DND-41 (cell line): ENCODE measurements at places on chromosomes 7 and 10.

DNA sequence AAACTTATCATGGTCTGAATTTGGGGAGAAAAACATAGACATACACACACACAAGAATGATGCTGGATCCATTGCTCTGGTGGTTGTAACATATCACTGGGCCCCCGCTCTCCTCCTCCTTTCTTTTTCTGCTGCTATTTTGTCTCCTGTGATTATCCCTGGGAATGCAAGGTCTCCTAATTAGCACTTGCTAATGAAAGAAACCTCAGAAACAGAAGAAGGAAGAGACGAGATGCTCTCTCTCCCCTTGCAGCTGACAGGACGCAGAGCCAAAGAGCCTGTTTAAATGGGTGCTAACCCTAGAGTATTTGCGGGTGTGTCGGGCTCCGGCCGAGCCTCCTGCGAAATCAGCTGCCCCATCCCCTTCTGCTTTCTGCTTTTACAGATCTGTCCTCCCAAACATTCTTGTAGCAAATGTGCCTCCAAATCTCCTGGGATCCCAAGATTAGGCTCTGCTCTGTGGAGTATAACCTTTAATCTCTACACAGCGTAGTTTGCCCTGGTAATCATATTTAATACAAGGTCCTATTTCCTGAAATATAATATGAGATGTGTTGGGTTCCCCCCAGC, 81.5 kb downstream of the FRMPD2 start:
- no peak for DNase-seq

GRCh38 chr7:7738177-7738576, 19.8 kb upstream of the RPA3 start:
- DNase-seq = no peak

GRCh38 chr10:61994405-61995219, 93.1 kb downstream of the ARID5B start:
- DNase-seq = no peak

DNA sequence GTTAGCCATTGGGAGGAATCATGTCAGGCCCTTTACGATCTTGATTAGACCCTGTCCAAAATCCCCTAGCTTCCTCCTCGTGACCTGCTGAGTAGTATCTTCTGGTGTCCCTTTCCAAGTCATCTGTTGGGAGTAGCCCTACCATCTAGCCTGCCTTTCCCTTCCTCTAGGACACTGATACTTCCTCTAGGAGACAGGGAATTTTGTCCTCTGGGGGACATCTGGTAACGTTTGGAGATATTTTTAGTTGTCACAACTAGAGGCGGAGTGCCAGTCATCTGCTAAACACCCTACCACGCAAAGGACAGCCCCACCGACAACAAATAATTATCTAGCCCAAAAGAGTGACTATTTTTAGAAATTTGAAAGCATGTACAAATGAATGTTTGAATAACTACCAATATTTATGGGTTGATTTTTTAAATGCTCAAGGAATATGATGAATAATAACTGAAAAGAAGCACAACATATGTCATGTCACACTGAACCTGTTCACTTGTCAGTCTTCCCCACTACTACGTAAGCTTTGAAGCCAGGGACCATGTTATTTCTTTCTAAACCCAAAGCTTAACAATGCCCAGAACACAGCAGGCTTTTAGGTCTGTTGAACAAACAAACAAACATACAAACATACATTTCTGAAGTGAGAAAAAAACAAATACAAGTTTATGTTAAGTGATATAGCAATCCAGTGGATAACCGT, 105.9 kb downstream of the ARHGAP12 start:
- DNase-seq = no peak

DNA sequence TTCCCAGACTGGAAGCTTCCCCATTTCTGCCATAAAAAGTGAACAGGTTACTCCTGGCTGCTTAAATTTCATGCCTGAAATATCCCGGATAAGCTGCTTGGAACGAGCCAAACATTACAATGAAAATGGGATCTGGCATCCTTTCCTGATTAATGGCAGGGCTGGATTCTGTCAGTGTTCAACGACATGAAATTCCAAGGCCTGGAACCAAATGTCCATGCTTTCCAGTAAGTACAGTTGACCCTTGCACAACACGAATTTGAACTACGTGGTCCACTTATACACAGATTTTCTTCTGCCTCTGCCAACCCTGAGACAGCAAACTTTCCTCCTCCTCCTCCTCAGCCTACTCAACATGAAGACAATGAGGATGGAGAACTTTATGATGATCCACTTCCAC, 65.4 kb downstream of the SGMS1 start:
- no peak for DNase-seq

DNA sequence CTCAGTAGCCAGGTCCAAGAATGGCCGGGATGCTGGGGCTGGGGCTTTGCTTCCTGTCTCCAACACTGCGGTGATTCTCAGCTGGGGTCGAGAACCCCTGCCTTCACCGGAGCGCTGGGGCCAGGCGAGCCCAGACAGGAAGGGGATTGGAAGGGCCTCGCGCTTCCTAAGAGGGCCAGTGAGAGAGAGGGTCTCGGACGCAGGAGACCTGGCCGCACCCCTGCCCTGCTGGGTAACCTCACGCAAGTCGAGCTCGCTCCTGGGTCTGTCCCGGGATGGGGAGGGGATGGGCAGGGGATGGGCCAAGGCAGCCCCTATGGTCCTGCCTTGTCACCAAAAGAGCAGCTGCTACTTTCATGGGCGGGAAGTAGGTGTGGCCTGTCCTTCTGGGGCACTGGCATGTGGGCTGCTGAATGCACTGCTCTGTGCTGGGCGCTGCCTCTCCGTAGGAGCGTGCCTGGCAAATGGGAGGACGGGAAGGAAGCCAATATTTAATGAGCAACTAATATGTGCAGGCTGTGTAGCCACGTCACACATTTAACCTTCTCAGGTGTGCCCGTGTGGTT, 20.0 kb downstream of the KCNK18 start:
- DNase-seq = no peak

- DNase-seq = peak; percentile 42
These were observed 5.5 kb downstream of the CREB3L2 start for GRCh38 chr7:137996386-137996851.

- no peak for DNase-seq
These were observed 182.4 kb downstream of the SEM1 start for GRCh38 chr7:96527133-96527827.

- DNase-seq = no peak
These were observed 323.2 kb upstream of the COBL start for GRCh38 chr7:51639661-51640334.

DNA sequence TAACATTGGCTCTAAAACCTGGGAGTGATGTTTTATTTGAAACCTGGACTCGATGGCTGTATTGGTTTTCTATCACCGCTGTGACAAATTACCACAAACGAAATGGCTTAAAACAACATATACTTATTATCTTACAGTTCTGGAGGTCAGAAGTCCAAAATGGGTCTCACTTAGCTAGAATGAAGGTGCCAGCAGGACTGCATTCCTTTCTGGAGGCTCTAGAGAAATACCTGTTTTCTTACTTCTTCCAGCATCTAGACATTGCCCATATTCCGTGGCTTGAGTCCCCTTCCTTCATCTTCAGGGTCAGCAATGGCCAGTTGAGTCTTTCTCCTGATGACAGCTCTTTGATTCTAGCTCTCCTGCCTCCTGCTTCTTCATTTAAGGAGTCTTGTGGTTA, 44.3 kb upstream of the STEAP1B start:
- no peak for DNase-seq

DNA sequence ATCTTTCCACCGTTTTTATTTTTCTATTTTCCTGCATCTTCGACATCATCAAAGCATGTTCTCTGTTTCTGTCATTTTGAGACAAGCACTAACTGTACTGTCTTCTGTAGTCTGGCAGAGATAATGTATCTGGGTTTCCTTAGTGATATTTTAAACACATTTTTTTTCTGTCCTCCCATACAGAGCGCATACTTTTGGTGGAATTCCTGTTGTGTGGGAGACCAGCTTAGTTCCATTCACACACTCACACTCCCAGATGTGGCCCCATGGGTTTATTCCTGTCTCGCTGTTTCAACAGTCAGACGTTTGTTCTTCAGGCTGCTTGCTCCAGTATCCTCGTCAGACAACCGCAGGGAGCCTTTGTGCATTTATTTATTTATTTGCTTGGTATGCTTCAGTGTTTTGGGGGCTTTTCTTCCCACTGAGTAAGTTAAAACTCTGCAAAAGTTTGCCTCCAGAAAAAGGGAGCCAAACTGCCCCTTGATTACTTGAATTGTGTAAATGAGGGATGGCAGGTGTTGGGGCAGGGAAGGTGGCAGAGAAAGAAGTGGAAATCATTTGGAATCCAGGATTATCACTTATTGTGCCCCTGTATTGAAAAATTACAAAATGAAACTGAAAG, 456.8 kb upstream of the KLF6 start:
- peak; percentile 51 for DNase-seq

- DNase-seq = no peak
These were observed 180.1 kb downstream of the NEURL1 start for GRCh38 chr10:103673606-103674005.

GRCh38 chr7:33823913-33824312, 81.4 kb upstream of the BMPER start:
- DNase-seq = no peak

DNA sequence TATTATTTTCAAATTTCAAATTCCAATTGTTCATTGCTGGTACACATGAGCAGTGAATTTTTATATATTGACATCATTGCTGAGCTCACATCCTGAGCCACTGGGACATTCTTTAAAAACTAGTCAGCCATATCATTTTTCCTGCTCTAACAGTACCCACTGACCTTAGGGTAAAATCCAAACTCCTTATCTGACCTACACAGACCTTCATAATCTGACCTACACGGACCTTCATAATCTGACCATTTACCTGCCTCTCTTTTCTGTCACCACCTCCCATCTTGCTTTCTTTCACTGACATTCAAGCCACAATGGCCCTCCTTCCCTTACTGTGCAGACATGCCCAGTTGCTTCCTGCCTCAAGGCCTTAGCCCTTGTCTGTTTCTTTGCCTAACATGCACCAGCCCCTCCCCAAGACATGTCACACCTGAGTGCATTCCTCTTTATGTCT, 16.1 kb upstream of the CUZD1 start:
- DNase-seq = no peak

DNA sequence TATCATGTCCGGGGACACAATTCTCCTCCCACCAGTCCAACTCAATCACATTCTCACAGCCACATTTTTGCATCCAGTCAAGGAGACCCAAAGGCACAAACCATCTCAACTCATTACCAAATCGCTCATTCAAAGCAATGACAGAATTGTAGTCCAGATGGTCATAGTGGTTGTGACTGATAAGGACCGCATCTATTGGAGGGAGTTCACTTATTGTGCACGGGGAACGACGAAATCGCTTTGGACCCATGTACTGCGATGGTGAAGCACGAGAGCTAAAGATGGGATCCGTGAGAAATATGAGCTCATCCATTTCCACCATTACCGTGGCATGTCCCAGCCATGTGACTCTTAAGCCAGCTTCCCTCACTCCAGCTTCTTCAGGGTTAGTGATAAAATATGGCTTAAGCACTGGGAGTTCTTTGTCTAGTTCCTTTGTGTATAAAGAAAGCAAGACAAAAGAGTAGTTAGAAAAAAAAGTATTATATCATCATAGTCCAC, 29.1 kb downstream of the NAPEPLD start:
- no peak for DNase-seq

GRCh38 chr7:25260862-25261494, 32.7 kb upstream of the NPVF start:
- DNase-seq = peak; percentile 51

GRCh38 chr10:116868722-116869121, 19.4 kb downstream of the ENO4 start:
- DNase-seq = no peak

DNA sequence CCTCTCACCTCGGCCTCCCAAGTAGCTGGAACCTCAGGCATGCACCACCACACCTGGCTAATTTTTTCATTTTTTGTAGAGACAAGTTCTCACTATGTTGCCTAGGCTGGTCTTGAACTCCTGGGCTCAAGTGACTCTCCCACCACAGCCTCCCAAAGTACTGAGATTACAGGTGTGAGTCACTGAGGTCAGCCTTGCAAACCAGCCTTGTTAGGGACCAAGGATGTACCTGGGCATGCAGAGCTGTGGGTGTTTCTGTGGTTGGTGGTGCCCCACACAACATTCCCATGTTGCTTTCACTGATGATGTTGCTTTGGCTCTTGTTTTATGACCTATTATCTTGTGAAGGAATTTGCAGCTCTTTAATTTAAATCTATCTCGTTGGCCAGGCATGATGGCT, 54.8 kb downstream of the OTUD1 start:
- DNase-seq = no peak

- DNase-seq = no peak
These were observed 164.7 kb downstream of the ACTR3B start for GRCh38 chr7:152924238-152924637.

- no peak for DNase-seq
These were observed 36.7 kb downstream of the PAPOLB start for GRCh38 chr7:4825081-4825480.

DNA sequence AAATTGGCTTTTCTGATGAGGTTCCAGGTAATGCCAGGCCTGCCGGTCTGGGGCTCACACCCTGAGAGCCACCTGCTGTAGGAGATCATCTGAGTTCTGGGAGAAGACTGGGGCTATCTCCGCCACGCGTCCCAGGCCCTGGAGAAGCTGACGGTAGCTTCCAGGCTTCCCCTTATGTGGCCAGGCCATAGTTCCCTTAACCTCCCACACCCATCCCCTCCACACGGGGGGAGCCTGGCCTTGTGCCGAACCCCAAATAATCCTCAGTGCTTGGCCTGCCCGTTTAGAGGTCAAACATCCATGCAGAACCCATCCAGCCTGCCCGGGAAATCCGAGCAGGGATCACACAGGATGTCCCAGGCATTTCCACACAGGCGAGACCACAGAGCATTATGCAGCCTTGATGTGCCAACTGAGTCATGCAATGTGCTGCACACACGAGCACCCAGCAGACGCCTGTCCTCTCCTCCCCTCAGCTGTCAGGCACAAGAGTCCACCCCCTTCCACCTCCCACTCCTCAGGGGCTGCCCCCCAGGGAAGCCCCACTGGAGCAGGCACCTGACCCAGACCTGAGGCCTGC, 176.2 kb downstream of the PRKAG2 start:
- no peak for DNase-seq

DNA sequence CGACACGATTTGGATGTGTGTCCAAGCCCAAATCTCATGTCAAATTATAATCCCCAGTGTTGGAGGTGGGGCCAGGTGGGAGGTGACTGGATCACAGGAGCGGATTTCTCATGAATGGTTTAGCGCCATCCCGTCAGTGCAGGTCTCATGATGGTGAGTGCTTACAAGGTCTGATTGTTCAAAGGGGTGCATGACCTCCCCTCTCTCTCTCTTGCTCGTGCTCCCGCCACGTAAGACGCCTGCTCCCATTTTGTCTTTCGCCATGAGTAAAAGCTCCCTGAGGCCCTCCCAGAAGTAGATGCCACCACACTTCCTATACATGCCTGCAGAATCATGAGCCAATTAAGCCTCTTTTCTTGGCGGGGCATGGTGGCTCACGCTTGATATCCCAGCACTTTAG, 71.5 kb upstream of the NANOS1 start:
- no peak for DNase-seq

GRCh38 chr10:105063796-105064195, 422.7 kb downstream of the SORCS3 start:
- peak; percentile 8 for DNase-seq
